ENCODE measurements at places on chromosomes 3 and 15.

DNA sequence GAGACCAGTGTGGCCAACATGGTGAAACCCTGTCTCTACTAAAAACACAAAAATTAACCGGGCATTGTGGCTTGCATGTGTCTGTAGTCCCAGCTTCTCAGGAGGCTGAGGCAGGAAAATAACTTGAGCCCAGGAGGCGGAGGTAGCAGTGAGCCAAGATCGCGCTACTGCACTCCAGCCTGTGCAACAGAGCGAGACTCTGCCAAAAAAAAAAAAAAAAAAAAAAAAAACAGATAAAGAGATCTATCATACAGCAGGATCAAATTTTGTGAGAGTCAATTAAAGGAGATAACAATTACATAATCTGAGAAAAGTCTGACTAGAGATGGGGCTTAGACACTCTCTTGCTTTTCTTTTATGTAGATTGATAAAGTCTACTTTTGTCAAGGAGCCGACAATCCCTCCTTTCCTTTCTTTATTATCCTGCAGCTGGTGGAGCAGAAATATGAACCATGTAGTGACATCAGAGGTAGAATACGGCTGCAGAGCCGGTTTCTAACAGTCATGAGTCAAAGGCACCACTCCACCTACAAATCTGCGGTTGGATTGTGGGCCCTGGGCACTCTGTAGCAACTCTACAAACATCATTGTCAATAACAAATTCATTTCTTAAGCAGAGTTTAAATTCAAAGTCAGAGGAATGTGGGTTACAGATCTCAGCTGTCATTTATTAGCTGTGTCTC is 9.0 kb downstream of the C2CD4A start:
- DNase-seq: no peak

DNA sequence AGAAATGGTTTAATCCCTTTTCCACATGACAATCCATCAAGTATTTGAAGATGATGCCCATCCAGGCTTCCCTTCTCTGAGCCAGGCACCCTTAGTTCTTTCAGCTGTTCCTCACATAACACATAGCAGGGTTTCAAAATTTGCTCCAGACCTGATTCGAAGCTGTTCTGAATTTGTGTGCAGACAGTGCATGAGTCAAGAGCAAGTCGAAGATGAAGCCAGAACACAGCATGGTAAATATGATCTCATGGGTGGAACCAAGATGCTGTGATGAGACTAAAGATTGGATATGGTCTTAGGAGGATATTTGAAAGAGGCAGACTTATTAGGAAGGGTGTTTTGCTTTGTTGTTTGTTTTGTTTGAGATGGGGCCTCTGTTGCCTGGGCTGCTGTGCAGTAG is 32.6 kb upstream of the PDE8A start:
- DNase-seq: no peak

DNA sequence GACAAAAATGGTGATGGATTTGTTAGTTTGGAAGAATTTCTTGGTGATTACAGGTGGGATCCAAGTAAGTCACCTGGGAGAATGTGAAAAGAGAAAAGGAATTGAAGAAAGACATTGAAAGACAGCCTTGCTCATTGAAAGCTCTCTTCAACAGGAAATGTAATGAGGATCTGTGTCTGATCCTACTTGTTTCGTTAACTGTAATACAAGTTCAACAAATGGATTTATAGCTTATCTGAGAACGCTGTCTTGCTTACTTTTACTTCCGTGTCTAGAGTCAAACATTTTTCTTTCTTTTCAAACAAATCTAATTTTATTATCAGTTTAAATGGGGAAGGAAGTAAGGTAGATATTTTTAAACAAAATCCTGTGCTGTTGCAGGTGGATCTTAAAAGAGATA is 15.9 kb downstream of the RCN2 start:
- no peak for DNase-seq

GRCh38 chr15:82130248-82130647 is 84.4 kb upstream of the MEX3B start:
- no peak for DNase-seq

DNA sequence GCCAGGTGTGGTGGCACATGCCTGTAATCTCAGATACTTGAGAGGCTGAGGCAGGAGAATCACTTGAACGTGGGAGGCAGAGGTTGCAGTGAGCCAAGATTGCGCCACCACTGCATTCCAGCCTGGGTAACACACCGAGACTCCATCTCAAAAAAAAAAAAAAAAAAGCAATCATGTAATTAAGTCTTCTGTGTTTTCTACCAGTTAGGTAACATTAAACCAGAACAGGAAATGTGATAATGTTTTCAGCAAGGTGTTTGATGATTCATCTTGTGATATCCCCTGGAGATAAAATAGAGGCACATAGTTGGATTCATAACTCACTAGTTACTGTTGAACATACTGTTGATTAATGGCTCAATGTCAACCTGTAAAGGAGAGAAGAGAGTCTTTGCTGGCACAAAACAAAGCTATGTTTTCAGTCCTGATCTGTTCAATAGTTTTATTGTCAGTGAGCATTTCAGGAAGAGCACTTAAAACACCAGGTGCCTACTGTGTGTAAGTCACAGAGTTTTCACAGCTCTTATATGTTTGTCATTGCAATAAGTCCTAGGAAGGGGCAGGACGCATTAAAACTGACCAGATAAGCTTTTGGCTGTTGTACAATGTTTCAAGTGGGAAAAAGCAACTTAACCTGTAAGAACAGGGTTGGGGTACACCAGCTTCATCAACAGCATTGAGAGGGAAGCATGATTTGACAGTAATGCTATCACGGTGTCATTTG is 19.5 kb downstream of the DNAJB11 start:
- DNase-seq: no peak

DNA sequence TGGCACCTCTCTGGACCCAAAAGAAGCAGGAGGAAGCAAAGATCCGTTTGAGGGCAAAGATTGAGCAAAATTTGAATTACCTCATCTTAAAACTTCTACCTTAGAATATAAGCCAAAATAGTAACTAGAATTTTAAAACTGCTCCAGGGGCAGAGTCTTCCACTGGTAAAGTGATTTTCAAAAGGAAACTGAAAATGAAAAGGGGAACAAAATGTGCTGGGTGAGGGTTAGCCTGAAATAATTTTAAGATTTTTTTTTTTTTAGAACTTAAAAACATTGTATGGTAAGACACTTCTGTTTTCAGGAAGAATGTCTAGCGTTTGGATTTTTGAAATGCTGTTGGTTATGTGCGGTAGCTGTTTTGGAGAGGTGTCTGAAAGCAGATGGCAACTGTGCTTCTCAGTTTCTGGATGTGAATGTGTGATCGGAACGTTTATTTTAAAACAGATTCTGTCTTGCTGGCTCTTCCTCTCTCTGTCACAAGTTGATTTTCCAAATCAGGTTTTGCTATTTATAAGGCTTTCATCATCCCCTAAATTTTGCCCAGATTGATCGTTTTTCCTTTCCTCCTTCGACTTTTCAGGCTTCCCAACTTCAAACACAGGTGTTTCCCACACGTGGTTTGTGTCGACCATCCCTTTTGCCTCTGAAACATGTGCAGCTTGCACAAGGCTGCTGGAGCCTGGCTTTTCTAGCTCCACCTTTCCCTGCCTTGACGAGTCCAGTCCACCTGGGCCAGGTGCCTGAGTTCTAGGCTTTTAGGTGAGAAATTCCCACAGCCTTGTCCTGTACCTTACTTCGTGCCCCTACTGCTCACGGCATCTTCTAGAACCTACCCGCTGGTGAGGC is 3.3 kb downstream of the LRRK1 start:
- no peak for DNase-seq

DNA sequence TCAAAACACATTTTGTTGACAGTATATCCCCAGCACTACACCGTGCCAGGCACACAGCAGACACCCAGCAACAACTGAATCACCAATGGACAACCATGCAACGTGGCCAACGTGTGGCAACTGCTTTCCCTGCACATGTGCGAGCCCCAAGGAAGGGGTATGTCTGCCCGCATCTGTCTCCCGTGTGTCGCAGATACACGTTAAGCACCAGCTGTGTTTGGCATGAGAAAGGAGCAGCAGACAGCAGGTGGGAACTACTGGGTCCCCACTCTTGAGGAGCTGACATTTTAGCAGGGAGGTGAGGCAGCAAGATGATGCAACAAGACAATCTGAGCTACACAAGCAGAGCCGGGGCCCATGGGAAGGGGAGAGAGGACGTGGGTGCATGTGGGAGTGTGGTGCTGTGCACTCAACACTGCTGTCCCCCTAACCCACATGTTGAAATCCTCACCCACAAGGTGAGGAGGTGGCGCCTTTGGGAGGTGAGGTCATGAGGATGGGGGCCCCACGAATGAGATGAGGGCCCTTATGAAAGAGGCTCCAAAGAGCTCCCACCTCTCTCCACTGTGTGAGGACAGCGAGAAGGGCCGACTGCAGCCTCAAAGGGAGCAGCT is 56.2 kb downstream of the ROPN1B start:
- DNase-seq: no peak

DNA sequence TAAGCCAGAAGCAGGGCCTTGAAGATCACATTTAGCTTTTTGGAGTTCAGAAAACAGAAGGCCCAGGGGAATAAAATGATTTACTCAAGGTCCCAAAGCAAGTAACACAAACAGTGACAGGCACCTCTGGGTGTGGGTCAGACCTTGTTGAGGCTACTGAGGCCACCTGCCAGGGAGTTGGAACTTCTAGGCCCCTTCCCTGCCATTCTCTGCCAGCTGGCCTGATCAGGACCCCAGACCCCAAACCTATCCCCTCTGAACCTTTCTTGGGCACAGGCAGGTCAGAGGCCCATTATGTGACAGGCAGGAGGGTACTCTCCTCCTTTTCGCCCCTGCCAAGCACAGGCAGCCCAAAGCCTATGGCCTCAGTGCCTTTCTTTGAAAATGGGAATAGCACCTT is 49.4 kb upstream of the ATP2B2 start:
- no peak for DNase-seq

Data from stimulated activated CD4-positive, alpha-beta T cell treated with anti-CD3 and anti-CD28 coated beads, TNF-alpha, amount 100 ng/mL, for 48 hours (primary cell).